ENCODE measurements at places on chromosomes 13 and 19. TPM values are rescaled to one million over a fixed set of nuclear protein-coding genes. Genes with fewer than 3 reads are reported as not detected.

DNA sequence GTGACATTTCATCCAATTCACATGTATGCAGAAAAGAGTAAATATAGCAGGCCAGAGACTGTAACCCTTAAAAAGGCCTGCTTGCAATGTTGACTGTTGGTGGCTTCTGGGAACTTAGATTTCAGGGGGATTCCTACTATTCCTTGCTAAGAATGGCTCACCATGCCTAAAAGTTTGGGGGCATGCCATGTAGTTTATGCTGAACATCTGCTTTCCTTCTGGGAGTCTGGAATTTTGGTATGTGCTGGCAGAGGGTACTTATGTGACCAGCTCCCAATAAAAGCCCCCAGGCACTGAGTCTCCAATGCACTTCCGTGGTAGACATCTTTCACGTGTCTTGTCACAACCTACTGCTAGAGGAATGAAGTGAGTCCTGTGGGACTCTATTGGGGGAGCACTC lies 88.4 kb upstream of the PCDH8 start:
- no peak overlapping the region for H3K27ac ChIP-seq
- H3K4me3 ChIP-seq: no peak overlapping the region
- no peaks in the 10 kb centered on the region for H3K36me3 ChIP-seq
- peaks cover 2% of the 10 kb centered on the region for H3K4me1 ChIP-seq

KCNN4 gene
- 3.6 TPM for total RNA-seq

GRCh38 chr13:40178130-40178529 lies 488.3 kb downstream of the FOXO1 start:
- no peaks in the 10 kb centered on the region for H3K36me3 ChIP-seq
- peaks cover 3% of the 10 kb centered on the region for H3K27me3 ChIP-seq
- DNase-seq: no peak

DNA sequence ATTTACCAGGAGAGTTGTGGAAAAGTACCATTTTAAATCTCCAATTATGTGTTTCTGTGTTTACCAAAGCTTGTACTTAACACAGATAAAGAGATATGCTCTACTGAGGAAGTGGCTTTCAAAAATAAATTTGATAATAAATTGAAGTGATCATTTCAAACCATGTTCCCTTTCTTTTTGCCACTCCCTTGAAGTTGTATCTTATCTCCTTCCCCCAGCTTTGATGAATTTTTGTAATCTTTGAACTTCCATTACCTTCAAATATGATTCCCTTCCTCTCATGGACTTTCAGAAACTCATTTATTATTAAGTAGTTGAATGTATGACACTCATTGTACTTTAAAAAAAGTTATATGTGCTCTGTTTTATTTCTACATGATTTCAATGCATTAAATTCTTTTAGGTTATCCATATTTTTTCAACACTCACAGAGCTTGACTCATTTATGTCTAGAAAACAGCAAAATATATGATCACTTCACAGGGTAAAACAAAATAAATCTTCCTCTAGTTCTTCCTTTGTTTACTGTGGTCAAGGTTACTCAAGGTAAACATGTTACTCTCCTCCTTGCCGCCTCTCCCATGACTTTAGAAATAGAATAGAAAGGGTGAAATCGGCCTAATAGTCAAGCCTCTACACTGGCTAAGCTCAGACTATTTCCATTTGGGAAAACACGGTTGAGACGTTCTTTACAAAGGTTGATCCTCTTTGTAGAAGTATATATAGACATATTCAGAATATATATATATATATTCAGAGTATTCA lies 251.2 kb upstream of the SPRY2 start:
- H3K4me1 ChIP-seq: no peaks in the 10 kb centered on the region
- DNase-seq: no peak
- H3K4me3 ChIP-seq: no peak overlapping the region
- no peak overlapping the region for H3K27ac ChIP-seq
- H3K36me3 ChIP-seq: no peaks in the 10 kb centered on the region

All from astrocyte (in vitro differentiated cells and primary cell).